ENCODE measurements at places on chromosomes 2 and 18.

DNA sequence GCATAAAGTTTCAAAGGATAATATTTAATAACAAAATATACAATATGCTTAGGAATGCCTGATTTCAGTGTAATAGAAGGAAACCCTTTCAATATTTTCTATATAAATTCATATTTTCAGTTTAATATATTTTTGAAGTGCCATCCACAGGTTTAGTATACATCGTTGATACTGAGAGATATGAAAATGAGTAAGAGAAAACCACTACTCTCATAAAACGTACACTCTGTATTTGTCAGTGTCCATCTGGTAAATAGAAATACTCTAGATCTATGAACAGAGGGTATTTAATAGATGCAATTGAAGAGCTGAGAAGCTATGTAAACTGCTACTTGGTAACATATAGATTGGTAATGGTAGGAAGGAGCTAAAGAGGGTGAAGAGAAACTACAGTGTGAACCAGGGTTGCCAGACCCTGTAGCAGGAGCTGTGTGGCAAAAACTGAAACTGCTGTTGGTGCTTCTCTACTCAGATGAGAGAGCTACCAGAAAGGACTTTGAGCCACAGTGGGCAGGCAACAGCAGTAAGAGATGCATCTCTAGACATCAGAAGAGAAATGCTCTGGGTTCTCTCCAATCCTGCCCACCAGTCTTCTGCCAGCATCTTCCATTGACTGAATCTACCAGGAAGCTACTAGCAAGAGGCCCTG is 187.4 kb downstream of the CCDC102B start:
- no peak for DNase-seq

DNA sequence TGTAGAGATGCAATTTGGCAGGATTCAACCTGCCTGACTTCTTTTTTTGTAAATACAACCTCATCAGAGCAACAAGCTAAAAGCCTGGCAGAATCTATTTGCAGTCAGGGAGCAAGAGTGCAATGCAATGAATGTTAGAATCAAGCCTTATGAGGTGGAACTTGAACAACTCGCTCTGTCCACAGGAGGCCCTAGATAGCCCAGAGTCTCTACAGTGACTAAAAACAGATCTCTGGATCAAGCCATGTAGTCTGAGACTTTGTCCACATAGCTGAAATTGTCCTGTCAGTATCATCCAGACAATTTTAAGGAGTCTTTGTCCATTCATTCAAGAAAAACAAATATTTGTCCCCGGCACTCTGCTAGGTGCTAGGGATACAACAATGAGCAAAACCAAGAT is 32.0 kb upstream of the CDK5R2 start:
- DNase-seq = no peak

GRCh38 chr2:227888289-227888688 is 16.9 kb downstream of the DAW1 start:
- no peak for DNase-seq

DNA sequence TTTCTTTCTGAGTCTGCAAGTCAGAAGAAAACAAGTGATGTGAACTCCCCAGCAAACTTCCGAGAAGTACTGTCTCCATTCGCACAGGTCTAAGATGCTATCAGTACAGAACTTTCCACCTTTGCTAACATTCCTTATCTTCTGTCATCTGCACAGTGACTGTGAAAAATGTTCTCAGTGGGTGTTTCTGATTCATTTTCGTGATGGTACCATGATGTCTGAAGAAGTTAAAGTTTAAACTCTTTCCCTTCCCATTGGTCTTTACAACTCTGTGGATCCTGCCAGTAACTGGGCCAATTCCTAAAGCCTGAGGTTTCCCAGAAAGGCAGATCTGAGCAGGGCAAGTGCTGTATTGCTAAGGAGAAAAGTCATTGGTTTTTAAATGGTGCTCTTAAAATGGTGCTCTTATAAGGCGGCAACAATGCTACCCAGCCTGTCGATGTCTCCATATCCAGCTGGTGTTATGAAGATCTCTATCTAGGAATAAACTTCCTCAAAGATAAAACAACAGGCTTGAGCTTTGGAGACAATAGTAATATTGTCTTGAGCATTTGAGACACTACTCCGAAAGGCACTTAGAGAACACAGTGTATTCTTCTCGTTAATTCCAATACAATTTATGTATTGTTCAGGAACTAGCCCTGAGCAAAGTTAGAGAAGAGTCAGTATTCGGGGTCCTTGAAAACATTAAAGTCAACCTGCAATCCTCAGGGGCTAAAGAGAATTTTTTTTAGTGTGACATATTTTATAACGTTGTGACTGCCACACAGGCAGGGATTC is 232.3 kb downstream of the OSR1 start:
- no peak for DNase-seq

DNA sequence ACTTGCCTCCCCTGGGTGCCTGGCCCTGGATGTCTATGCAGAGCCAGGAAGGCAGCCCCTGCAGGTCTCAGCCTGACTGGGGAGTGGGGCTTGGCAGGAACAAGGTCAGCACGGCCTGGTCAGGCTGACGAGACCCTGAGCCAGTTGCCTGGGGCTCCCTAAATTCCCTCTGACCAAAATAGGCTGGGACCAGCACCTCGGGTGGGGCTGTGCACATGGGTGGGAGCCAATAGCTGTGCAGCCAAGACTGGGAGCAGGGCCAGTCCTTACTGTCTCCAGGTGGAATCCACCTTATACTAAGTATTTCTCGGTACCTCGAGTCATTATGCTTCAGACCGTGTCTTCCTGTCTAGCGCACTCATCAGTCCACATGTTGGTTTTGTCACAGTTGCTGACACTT is 11.4 kb upstream of the IL1R2 start:
- no peak for DNase-seq

- no peak for DNase-seq
Observed at GRCh38 chr2:169009865-169010579, 21.1 kb downstream of the ABCB11 start.

DNA sequence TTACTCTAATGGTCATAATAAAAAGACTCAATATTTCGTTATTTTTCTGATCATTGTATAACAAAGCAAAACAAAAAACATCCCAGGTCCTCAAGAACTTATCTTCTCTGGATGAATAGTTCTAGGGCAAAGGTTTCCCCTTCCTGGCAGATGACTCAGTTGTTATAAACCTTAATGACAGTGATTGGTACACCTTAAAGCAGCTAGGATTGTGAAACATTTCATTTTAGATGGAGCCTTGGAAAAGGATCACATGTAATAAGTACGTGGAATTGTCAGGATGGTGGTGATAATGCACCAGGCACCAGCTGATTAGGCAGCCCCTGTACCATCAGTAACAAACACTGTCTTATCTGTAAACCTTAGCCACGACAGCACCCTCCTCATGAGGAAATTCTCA is 47.2 kb downstream of the MEP1B start:
- DNase-seq = no peak

DNA sequence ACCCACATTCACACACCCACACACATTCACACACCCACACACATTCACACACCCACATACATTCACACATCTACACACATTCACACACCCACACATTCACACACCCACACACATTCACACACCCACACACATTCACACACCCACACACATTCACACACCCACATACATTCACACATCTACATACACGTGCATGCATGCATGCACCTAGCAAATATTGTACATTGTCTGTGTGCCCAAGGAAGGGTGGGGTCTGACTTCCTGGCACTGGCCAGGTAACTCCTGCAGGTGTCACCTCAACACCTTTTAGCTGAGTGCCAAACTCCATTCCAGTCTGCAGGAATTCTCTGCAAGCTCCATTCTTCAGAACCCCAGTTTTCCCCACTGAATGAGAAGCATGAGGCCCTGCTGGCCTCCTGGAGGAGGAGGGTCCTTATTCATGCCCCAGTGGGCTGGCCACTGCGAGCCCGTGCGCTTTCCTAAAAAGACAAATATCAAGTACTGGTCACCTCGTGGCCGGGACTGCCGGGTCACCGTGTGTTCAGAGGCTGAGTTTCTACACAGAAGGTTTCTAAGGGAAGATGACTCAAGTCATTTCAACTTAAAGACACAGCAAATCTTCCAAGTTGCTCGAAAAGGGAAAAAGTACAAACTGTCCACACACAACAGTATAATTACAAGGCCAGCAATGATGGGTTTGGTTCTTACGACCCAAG is 131.5 kb downstream of the HDAC4 start:
- DNase-seq = no peak

DNA sequence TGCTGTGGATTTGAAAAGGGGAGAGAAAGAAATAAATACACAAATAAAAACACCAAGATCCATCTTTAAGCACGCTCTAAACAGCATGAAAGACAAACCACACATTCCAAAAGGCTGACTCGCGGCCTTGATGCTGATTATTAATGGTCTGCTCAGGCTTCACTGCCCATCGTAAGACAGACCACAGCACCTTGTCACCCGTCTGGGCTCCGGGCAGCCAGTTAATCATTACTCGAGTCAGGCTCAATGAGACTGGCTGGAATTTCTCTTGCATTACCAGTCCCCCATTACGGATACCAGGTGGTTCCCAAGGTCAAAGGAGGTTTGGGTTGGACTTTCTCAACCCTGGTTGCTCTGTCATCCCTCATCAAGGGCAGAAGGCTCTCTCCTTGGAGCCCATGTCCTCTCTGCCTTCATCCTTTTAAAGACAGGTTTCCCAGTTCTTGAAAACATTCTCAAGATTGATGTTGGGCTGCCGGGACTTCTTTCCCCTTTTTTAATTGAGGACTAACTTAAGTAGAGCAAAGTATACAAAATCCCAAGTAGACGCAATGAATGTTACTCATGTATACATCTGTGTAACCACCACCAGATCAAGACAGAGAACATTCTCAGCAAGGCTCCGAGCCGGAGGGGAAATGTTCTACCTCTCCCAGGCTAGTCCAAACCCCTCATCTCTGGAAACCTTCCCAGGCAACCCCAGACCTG is 8.1 kb downstream of the SMAD7 start:
- no peak for DNase-seq

DNA sequence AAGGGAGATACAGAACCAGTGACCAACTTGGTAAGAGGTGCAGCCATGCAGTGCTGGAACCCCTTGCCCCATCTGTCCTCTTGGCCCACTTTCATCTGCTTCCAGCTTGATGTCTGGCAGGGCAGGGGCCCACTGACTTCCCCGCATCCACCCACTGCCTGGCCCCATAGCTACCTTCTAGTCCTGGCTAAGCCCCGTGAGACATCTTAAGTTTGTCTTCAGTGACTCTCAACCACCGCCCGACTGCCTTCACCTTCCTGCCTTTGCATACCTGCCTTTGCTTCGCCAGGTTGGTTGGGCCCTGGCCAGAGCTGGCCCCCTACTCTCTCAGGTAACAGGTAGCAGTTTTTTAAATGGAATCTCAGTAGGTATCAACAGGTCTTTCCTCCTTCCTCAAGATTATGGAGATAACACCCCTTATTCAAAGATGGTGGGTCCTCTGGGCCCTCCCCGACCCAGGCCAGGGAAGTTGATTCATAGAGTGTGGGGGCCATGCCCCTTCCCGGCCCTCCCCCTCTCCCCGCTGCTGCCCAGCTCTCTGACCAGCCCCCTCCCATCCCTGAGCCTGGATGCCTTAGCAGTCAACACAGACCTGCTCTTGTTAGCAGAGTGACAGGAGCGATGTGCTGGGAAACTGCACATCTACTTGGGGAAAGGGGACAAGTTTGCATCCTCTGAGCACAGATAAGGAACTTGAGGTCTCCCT is 2.8 kb downstream of the ARID5A start:
- DNase-seq = no peak

DNA sequence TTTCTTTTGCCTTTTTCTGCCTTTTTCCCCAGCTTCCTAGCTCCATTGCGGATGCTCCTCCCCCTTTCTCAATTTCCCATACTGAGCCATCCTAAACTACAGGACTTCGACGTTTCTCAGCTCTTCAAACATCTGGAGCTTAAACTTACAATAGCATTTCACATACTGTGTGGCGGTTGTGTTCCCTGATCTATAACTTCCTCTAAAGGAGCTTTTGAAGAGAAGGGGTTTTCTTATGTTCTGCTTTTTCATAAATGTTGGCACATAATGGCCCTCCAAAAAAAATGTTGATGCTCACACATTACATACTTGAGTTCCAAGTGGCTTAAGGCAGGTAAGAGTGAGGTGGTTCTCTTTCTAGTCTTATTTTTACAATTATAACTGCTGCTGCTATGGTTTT is 87.4 kb downstream of the RNF144A start:
- no peak for DNase-seq

- DNase-seq = no peak
Observed at GRCh38 chr18:77123320-77124231, 9.0 kb downstream of the MBP start.

DNA sequence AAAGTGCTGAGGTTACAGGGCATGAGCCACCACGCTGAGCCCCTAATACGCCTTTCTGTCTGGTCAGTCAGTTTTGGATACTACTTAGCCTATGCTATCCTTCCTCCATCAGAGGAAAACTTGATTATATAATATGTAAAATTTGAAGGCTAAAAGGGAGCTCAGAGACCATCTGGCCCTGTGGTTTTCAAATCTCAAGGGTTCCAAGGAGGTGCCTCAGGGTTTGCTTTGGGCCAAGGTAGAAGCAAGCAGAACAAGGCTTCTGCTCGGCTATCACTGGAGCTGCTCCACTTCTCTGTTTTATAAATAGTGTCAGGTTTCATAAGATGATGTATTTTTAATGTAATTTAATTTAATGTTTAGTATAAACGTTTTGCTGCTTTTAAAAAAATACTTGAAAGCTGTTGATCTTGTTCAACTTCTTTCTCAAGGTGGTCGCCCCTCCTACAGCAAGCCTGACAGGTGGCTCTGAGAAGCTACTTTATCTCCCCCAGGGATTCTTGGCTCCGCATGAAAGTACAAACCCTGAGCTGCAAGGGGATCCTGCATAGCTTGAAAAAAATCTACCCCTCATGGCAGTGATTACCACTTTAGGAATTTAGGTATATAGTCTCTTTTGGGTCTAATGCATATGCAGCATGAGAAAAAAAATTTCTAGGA is 290.3 kb downstream of the CNTNAP5 start:
- no peak for DNase-seq

DNA sequence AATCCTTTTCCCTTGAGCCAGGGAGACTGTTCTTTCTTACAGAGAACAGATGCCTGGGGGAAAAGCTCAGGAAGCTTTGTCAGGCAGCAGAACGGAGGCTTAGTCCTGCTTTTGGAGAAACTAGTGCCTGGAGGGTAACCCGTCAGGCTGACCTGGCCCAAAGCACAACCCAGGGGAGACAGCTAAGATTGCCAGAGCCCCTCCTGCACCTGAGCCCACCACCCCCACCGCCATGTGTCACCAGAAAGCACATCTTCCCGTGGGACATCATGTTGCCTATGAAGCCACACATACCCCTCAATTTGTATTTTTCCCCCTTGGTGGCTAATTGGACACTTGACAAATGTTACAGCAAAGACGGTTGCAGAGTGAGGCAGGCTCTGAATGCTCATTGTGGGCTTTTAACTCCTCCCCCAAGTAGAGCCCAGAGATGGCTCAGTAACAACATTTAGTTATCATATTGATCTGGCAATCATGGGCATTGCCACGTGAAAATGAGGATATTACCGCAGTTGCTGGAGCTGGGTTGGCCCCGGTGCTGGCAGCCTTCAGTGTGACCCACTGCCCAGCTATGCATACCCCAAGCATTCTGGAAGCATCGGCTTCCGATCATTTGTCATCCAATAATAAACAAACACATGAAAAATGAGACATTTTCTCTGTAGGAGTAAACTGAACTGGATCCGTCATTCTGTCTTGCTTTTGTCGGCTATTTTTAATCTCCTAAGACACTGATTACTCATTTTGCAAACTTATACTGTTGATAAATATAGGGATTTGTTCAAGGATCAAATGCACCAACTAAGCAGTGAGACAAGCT is 229.5 kb downstream of the ATAD2B start:
- DNase-seq = no peak

Data from SK-N-MC (cell line).